Cardiac fibroblast (primary cell): ENCODE measurements at places on chromosomes 16 and 17.

DNA sequence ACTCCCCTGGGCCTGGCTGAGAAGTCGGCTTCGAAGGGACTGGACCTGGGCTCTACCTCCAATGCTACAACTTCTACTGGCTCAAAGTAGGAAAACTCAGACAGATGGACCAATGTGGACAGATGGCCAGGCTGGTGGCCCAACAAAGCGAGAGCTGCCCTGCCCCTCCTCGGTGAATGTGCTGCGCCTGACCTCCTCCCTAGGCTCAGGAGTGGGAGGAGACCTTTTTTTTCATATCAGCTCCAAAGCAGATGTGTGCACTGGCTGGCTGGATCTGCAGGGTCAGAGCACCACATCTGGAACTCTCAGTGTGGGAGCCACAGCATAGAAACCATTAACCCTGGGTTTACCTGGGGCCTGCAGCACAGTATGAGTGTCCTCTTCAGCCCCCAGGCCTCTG is 20.8 kb downstream of the ATP6V0D1 start:
- no peak for DNase-seq

DNA sequence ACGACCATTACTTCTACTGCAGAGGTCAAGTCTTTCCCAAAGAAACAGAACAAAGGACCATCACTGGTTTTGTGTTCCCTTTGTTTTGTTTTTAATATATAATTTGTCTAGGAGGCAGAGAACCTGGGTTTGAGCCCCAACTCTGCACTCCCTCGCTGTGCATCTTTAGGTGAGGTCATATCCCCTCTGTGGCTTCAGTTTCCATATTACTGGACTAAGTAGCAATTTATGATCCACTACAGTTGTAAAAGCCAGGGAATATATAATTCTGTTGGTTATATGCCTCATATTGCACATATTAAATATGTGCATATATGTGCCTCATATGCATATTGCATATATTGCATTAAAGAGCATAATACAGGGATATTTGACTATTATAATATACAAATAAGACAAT is 392.0 kb downstream of the GRIN2A start:
- DNase-seq = no peak

GRCh38 chr17:46974086-46974485 is 5.0 kb downstream of the RPRML start:
- DNase-seq = no peak

DNA sequence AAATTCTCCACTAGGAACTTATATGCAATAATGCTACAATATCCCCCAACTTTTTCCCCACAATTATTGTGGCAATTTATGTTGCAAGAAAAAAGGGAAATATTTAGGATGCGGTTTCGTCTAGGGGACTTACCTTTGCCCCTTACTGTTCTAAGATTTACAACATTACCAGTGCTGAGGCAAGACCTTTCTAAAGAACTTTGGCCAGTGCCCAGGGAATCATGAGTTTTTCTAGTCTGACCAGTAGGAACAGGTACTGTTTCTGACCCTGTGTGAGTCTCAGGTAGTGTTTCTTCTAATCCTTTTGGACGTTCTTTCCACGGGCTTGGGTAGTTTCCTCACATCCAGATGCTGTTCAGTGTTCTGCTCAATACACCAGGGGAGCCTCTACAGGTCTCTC is 373.7 kb downstream of the HAPSTR1 start:
- DNase-seq = no peak

DNA sequence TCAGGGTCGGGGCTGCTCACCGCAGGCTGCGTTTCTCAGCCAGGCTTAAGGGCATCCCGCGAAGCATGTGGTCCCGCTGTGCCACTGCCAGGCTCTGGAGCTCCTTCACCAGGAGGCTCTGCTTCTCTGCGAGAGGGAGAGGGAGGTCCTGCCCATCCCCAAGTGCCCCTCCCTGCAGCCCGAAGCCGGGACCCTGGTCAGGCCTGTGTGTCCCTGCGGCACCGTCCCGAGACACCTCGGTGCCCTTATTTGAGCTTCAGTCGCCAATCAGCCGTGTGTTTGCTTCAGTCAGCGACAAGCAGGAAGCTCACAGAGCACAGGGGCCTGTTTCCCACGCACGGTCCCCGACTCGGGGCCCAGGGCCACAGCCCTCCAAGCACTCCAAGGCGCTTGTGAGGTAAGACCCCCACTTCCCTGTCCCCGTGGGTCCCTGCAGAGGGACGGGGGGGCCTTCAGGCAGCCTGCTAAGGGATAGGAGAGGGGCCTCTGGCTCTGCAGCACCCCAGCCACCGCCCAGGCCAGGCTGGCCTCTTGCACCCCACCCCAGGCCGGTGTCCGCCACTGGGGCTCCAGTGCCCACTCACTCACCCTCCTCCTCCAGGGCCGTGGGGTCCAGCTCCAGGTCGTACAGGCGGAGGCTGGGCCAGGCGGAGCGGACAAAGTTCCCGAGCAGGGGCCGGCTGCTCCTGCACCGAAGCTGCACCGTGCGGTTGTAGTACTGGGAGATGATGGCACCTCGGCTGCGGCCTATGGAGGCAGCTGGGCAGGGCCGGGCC is 3.2 kb downstream of the TMC6 start:
- no peak for DNase-seq

DNA sequence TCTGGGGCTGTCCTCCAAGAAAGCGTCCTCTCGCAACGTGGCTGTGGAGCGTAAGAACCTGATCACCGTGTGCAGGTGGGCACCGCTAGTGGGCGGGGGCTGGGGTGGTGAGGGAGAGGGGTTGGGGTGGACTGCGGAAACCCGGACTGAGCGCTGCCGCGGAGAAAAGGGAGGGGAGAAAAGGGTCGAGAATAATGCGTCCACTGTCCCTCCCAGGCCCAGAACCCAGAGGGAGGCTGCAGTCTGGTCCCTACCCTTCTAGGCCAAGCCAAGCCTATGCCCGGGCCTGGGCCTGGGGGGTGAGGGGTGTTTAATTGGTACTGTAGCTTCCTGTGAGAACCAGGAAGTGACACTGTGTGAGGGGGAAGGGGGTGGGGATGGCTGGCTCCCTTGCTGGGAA is 464 bp downstream of the RUNDC3A start:
- DNase-seq = no peak

DNA sequence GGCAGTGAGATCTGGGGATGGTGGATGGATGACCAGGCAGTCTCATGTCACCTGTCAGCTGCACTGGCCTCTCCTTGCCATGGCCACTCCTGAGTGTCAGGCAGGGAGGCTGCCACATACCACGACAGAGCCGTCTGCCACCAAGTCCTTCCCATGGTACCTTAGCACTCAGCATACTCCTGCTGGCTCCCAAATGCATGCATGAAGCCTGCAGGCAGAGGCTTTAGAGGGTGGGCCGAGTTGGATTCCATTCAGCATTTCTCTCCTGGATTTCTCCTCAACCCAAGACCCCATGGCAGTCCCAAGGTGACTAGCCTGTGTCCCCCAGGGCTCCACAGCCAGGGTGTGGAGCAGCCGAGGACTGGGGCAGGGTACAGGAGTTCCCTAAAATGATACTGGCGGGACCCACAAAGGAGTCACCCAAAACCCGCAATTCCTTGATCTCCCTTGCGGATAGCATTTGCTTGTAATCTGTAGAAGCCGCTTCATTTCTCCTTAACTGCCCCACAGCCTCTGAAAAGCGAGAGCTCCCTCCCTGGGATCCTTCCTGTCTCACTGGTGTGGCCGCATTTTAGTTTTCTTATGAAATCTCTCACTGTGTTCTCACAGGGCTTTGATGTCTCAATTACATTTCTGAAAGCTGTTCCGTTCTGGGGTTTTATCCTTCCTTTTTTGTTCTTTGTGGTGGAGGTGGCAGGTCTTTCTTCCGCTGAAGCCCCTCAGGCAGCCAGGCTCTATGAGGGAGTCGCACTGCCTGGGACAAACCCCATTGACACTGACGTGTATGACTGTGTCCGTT is 141.4 kb downstream of the SOCS1 start:
- DNase-seq = no peak

DNA sequence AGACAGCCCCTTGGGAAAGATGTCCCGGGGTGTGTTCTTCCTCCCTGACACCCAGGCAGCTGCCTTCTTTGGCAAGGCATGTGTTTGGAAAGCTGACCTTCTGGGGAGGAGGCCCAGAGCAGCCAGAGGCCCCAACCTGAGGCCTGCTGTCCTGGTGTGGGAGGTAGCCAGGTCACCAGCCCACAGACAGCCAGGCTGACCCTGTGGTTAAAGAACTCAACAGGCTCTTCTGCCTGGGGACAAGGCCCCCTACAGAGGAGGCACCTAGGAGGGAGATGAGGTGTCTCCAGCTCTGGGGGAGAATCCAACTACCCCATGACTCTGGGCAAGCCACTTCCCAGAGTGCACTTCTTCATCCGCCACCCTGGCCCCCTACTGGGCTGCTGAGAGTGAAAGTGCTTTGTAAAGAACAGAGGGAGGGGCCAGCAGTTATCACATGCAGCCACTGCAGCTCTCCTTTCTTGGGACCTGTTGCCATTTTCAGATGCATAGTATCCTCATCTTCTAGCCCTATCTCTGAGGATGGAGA is 13.1 kb upstream of the SREBF1 start:
- DNase-seq = peak; percentile 56

DNA sequence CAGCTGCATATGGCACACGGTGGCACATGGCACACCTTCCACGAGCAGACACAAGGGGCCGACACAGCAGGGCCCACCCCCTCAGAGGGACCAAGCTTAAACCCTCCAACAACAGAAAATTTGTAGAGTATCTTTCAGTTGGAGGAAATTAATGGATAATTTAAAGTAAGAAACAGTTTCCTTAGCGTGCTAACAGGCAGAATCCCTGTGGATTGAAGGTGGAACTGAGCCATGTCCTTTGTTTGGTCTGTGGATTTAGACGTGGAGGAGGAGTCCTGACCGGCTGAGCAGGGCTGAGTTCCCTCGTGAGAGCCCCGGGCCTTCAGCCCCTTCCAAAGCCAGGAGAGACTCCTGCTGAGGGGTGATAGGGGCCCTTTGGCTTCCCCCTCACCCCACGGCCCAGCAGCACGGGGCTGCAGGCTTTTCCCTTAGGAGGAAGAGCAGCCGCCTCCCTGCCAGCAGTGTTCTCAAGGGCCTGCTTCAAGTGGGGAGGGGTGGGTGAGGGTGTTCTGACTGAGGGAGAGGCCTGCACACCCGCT is 1.4 kb upstream of the CYB561 start:
- no peak for DNase-seq
